ENCODE measurements at places on chromosomes 11 and 22.

GRCh38 chr11:71502871-71503435 lies 24.1 kb upstream of the KRTAP5-7 start:
- no peak for DNase-seq

- no peak for DNase-seq
These were observed 804 bp downstream of the KCNK4 start for GRCh38 chr11:64291752-64292459.

DNA sequence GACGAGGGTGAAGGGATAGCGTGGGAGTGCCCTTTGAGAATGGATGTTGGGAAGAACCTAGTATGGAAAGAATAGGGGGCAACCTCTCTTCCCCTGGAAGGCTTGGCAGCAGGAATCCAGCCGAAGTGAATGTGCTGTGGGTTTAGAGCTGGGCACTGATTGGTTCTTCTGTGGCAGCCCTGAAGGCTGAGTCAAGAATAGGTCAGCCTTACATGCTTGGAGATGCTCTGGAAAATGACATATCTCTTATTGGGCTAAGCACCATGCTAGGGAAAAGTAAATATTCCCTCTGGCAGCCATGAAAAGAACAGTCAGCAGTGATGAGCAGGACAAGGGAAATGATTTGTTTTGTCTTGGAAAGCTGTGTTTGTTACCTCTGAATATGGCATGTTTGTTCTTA lies 149.5 kb downstream of the COMMD9 start:
- DNase-seq: no peak

GRCh38 chr11:35474688-35475087 lies 50.7 kb downstream of the PAMR1 start:
- no peak for DNase-seq

DNA sequence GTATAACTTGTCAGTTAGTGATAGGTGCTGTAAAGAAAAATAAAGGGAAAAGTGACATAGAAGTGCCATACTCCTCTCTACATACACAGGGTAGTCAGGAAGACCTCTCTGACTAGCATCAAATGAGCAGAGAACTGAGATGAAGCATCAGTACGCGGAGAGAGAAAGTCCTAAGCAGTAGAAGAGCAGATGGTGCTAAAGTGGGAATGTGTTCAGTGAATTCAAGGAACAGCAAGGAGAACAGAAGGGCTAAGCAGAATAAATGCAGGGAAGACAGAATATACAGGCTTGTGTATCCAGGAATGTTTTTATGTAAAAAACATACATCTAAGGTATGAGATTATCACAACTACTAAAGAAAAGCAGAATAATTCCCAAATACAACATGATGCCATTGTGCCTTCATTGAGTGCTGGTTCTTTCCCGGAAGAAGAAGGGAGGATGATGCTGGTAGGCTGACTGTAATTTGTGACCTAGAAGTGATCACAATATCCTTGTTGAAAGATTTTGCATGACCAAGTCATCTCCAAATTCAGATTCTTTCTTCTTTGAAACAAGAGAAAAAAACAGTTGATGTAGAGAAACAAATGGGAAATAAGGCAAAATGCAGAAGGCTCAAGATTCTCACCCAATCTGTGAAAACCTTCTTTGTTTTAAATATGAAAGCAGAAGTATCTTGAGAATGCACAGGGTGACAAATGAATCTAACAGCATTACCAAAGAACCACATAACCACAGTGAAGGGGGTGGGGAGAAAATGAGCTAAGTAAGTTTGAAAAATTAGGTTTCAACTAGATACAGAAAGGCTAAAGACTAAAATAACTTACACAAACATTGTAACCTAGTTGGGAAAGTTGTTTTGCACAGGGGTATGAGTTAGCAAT lies 20.5 kb downstream of the MRE11 start:
- no peak for DNase-seq

GRCh38 chr22:32764330-32765131 lies 37.0 kb upstream of the TIMP3 start:
- no peak for DNase-seq

DNA sequence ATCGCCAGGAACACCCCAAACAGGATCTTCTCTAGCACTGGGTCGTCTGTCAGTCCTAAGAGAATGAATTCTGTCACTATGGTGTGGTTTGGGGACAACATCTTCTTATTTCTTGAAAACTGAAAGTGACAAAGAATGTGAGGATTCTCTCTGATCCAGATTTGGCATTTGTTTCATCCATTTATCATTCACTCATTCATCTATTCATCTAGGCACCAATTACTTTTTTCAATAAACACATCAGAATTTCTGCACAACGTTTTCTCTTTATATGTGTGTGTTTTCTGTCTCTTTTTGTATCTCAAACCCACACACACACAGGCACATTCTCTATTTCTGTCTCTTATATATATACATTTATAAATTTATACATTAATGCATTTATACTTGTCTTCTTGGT lies at the start of gene OR5M10:
Gene OR5M10 (minus strand): TSS at position 101 of the 400 bp plus-strand sequence. CDS start 0 bp downstream, at position 101.
- no peak for DNase-seq

DNA sequence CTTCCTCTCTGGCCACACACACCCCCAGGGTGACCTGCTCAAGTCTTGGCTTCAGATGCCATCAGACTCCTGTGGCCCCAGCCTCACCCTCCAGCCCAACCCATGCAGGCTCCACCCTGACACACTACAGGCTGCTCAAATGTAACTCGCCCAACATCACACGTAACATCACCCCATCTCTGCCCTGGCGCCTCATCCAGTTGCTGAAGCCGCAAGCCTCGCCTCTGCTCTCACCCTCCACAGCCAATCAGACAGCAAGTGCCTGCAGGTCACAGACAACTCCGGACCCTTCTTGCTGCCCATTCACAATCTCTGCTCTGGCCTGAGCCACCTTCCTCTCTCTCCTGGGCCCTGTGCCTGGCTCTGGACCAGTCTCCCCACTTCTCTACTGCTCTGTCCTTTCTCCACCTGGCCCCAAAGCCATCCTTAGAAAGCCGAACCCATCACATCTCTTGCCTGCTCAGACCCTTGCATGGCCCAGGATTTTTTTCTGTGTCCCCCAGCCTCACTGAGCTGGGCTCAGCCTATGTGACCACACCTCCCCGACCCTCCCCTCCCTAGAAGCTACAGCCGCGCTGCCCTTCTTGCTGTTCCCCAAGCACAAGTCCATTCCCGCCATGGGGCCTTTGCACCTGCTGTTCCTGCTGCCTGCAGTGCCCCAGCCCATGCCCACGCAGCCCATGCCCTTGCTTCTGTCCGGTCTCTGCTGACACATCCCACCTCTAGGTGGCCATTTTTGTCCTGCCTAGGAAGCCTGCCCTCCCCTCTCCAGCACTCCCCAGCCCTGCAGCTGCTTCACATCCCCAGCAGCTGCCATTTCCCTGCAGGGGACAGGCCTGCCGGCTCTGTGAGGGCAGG lies 333.9 kb downstream of the CTTN start:
- no peak for DNase-seq

GRCh38 chr22:35839841-35840301 lies 122.2 kb downstream of the APOL5 start:
- no peak for DNase-seq

DNA sequence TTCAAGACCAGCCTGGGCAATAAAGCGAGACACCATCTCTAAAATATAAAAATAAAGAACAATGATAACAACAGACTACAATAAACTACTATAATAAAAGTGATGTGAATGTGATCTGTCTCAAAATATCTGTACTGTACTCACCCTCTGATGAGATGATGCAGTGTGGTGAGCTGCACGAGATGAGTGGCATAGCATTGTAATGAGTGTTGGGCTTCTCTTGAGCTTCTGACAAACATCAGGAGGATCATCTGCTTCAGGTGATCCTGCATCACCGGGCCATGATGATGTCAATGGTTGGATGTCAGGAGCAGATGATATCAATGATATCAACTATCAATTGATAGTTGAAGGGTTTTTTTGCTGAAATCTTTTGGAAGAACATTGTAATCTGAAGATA lies 52.4 kb upstream of the INCENP start:
- no peak for DNase-seq

- no peak for DNase-seq
These were observed 82.4 kb downstream of the AASDHPPT start for GRCh38 chr11:106159836-106160235.

- DNase-seq: no peak
These were observed 10.4 kb upstream of the SUN2 start for GRCh38 chr22:38766076-38766777.

GRCh38 chr11:61549177-61549576 lies 31.7 kb downstream of the SYT7 start:
- no peak for DNase-seq

DNA sequence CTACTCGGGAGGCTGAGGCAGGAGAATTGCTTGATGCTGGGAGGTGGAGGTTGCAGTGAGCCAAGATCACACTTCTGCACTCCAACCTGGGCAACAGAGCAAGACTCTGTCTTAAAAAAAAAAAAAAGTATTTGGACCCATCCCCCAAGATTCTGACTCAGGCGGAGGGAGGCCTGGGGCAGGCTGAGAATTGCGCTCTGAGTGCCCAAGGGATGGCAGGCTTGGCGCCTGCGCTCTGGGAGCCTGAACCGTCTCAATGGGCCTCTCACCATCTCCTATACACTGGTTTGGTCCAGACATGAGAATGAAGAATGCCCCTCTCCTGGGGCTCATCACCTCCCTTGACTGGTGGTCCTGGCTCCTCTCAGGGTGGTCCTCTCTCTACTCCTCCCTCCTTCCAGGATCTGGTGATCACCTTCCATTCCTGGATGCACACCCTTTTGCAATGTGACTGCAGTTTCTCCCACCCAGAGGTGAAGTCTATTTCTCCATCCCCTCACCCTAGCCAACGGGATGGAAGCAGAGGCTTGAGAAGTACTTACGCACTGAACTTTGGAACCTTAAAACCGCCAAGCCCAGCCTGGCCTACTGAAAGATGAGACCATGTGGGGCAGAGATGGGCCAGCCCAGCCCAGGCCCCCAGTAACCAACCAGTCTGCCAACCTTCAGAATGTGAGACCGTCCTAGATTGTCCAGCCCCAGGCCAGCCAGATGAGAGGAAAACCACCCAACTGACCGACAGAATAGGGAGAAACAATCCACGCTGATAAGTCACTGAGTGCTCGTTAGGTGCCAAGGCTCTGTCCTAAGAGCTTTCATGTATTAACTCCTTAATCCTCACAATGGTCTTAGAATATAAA lies 4.9 kb downstream of the POLR3H start:
- no peak for DNase-seq

DNA sequence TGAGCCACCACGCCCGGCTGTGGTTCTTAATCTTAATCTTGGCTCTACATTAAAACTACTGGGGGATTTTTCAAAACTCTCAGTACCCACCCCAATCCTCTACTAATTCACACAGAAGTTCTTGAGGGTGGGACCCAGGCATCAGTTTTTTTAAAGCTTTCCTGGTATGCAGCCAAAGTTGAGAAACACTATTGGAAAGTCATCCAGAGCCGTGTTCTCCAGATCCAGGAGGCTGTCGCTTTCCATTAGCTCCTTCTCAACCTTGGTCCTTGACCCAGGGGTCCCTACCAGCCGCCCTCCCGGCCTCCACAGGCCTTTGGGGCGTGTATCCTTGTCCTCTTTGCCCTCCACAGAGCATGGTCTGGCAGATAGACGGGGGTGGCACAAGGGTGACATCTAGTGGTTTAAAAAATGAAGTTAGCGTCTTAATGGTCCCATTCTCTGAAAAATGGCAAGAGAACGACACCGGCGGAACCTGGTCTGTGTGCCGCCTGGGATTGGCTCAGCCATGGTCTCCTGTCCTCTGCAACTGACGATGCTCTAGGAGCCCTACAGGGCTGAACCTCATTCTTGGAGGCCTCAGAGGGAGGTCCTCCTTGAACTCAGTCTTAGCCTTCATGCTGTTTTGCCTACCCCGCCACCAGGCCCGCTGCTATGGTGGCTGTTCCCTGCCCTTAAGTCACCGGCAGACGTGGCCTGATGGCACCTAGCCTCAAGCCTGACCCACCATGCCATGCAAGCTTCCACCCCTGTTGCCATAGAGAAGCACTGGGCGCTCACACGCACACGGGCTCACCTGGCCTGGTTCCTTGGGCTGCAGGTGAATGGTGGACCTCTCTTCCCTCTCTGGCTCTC lies 152.0 kb upstream of the SYN3 start:
- peak; percentile 2 for DNase-seq

DNA sequence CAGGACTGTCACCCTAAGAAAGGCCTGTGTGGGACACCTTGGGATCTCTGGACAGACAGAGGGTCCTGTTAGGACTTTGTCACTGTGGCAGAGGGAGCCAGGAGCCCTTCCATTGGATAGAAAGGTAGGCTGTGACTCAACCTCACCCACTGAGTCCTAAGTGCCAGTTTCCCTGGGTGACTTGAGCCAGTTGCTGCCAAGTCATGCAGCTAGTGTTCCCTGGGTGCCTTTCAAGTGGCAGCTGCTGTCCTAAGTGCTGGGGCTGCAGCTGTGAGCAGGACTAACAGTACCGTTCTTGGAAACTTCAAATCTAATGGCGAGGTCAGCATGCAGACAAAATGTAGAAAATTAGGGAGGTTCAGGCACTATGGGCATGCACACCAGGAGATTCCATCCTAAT lies 393.7 kb downstream of the TMEM135 start:
- no peak for DNase-seq

DNA sequence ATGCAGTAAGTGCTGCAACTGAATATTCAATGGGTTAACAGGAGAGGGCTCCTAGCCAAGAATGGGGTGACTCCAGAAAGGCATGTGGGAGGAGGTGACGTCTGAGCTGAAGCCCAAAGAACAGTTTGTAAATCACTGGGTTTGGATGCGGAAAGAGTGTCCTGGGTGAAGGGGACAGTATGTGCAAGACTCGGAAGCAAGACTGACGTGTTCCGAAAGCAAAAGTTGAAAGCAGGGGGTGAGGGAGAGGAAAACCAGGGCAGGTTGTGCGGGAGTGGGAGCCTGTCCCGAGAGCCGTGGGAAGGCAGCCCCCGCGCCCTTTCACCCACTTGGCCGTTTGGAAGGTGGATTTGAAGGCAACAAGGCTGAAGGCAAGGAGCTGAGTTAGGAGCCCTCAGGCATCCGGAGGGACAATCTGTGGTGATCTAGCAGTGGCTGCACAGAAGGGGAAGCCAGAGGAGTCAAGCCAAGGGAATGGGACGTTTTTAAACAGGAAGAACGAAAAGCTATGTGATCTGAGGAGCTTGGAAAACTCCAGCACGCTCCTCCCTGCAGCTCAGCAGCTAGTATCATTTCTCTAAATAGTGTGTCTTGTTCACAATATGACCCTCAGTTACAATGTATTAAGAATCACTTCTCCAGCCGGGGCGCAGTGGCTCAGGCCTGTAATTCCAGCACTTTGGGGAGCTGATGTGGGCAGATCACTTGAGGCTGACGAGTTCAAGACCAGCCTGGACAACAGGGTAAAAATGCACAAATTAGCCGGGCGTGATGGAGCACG lies 7.7 kb downstream of the SLC25A18 start:
- no peak for DNase-seq

DNA sequence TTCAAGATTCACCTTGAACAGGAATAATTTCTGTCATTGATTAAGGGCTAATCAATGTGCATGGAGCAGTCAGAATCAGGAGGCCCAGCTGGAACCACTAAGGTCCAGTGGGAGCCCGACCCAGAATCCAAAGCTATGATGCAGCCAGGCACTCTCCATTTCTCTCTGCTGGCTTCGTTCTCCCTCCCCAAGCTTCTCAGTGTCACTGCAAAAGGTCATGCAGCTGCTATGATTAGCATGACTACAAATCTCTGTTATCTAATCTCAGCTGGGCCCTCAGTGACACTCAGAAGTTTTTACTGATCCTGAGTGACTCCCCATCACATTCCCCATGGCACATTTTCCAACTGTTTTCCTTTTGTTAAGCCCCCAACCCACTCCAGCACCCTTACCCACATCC lies 31.1 kb upstream of the PRSS23 start:
- no peak for DNase-seq

GRCh38 chr11:119175493-119176077 lies 7.1 kb downstream of the NLRX1 start:
- no peak for DNase-seq

GRCh38 chr11:125935056-125935455 lies 10.8 kb upstream of the VSIG10L2 start:
- DNase-seq: no peak

- no peak for DNase-seq
These were observed 71.5 kb downstream of the SYN3 start for GRCh38 chr22:32986766-32987040.
